ENCODE measurements at places on chromosomes 12 and 14.

- no peak for DNase-seq
Measured at GRCh38 chr14:50364792-50365191, 31.9 kb downstream of the CDKL1 start.

DNA sequence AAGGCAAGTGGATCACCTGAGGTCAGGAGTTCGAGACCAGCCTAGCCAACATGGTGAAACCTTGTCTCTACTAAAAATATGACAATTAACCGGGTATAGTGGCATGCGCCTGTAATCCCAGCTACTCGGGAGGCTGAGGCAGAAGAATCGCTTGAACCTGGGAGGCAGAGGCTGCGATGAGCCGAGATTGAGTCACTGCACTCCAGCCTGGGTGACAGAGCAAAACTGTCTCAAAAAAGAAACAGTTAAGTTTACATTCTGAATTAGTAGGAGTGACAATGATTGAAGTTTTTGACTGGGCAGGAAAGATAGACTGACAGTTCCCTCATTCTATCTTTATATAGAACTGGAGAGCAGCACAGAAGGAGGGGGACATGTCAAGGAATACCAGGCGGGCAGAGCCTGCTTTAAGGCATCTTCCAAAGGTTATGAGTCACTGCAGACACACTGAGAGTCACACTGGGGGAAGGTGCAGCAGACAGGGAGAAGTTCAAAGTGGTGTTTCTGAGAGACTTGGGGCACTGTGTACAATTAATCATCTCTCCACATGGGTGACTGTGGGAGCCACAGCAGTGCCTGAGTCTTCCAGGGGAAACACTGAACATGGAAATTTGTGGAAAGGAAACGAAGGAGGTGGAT is 42.8 kb upstream of the RNASE3 start:
- no peak for DNase-seq

GRCh38 chr12:113912760-113913329 is 53.3 kb downstream of the RBM19 start:
- no peak for DNase-seq

DNA sequence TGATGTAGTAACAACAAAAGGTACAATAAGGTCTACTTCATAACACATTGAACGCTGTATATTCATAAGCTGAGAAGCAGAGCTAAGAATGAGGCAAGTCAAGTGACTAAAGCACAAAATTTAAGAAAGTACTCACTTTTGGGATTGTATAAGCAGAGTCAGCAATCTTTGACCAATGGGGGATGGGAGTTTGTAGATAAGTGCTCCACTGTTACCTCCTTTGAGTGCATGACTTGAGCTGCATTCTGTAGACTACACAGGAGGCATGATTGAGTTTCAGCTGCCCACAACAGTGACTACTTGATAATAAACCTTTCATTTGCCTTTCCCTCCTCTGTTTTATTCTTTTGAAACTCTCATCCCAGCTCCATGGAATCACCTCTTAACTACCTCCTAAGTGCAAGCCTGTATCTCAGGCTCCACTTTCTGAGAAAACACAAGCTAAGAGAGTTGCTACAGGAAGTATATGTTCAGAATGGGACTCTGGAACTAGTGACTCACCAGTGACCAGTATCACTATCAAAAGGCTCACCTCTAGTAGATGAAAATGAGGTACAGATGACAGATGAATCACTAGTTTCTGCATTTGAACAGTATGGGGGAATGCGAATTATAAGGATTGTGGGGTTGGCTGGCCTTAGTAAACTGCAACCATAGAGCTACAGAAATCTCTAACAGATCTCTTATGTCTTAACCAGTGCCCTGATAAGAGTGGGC is 49.2 kb downstream of the SLC35F4 start:
- DNase-seq: no peak

DNA sequence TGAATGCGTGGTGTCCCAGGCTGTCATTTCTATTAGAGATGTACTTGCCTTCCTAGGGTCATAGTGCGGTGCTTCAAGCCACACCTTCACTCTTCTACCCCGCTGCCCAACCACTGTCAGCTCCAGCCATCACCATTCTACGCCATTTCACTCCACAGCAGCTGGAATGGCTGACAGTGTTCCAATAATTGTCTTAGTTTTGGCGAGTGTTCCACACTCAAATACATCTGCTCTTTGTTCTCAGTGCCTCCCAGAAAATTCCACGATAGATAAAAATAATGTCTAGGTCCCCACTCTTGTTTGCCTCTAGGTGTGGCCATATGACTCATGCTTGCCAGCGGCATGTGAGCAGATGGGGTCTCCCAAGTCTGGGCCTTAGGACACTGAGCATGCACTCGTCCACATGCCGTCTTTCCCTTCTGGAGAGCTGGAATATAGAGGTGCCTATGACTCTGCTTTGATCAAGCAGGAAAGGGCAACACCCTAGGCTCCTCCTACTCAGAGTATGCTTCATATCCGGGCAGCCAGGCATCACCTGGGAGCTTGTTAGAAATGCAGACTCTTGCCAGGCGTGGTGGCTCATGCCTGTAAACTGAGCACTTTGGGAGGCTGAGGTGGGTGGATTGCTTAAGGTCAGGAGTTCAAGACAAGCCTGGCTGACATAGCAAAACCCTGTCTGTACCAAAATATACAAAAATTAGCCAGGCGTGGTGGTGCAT is 163.0 kb downstream of the BRMS1L start:
- no peak for DNase-seq

GRCh38 chr14:62118461-62118860 is 356.2 kb downstream of the SNAPC1 start:
- DNase-seq: no peak

GRCh38 chr14:29459969-29460560 is 467.6 kb downstream of the PRKD1 start:
- DNase-seq: no peak

- no peak for DNase-seq
Measured at GRCh38 chr14:98984027-98984718, 287.8 kb downstream of the BCL11B start.

GRCh38 chr12:59115526-59115925 is 195.2 kb upstream of the LRIG3 start:
- DNase-seq: no peak

- no peak for DNase-seq
Measured at GRCh38 chr14:88411039-88411438, 25.6 kb downstream of the SPATA7 start.

GRCh38 chr12:12872139-12872933 is 19.0 kb upstream of the GPRC5A start:
- DNase-seq: no peak

GRCh38 chr12:130013771-130014484 is 110.1 kb upstream of the TMEM132D start:
- DNase-seq: no peak

DNA sequence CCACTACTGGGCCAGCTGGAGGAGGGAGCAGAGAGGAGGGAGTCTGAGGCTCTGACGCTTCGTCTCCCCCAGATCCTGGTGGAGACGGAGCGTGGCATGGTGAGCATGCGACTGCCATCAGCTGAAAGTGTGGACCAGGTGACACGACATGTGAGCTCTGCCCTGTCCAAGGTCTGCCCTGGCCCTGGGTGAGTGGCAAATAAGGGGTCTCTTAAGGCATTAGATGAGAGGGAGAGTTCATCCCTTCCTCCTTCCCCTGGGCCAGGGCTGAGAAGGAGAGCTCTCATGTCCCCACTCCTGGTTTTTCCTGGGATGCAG is 2.5 kb downstream of the CARMIL3 start:
- no peak for DNase-seq

DNA sequence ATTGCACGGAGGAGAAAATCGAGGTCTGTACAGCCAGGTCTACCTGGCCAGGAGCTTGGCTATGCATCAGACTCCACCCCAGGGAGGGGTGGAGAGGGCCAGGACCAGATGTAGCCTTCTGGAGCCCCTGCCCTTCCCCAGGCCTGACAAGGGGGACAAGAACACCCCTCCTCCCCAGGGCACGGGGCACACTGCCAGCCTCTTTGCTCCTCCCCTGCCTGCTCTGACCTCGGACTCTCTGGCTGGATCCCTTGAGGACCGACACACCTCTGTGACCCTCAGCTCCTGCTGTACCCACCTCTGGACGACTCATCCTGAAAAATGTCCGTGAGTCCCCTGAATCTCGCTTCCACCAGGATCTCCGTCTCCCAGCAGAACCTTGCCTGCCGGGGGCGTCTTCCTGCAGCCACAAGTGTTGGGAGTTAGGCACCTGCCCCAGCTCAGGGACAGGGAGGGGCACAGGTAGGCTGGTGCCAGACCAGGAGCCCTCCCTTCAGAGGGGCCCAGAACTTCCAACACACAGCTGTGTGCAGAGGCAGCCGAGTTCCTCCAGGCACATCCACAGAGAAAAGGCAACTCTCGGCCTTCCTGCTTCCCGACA is 21.8 kb downstream of the AHNAK2 start:
- DNase-seq: no peak

GRCh38 chr12:111228916-111229666 is 139.8 kb downstream of the PHETA1 start:
- DNase-seq: no peak

DNA sequence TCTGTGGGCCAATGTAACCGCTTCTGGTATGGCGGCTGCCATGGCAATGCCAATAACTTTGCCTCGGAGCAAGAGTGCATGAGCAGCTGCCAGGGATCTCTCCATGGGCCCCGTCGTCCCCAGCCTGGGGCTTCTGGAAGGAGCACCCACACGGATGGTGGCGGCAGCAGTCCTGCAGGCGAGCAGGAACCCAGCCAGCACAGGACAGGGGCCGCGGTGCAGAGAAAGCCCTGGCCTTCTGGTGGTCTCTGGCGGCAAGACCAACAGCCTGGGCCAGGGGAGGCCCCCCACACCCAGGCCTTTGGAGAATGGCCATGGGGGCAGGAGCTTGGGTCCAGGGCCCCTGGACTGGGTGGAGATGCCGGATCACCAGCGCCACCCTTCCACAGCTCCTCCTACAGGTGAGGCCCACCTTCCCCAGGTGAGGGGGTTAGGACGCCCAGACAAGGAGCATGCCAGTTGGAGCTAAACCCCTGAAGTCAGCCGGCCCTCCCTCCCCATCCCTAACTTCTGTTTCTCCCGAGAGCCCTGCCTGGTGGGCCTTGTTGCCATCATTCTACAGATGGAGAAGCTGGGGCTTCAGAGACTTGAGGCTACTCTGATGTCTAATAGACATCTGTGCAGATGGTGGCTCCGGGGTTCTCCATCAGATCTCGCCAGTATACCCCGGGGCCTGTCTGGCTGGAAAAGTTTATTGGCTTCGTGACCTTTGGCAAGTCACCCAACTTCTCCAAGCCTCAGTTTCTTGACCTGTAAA is 25.3 kb downstream of the PAPLN start:
- no peak for DNase-seq

DNA sequence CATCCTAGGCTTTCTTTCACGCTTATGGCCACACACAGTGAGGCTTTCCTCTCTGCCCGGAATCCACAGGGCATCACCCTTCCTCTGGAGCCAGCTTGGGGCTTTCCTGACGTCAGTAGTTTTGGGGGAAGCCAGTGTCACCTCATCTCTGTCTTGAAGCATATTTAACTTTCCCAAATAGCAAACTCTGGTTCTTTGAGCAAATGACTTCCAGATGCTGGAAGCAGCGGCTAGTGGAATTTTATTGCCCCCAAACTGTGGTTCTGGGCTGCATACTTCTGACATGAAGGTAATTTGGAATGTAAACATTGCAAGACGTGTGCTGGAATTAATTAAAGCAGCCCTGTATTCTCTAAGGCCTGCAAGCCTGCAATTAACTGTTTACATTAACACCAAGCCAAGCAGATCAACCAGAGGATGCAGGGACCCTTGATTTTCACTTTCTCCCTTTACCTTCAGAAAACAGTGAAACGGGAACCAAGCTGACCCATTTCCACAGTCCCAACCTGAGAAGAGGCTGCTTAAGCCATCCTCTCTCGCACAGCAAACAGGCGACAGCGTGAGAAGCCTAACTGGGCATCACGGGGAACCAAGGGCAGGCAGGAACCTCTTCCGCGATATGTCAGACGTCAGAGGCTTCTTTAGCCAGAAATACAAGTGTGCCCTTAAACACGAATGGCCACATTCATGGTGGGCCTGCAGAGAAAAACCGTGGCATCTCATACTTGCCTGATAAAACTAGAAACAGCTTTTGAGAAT is 258.4 kb downstream of the CACNA1C start:
- DNase-seq: no peak

DNA sequence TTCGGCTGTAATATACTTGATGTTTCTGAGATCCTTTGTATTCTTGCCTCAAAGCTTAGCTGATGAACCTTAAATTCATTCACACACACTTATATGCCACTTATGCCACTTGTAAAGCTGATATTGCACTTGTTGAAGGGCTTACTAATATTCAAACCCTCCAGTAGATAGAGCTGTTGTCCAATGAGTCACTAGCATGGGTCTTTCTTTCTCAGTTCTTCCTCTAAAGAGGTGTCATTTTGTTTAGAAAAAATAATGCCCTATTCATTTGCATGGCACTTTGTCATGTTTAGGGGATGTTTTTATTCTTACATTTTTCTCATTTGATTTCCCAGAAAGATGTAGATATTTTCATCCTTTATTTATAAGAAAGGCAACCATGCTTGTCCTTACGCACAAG is 56.4 kb downstream of the MON2 start:
- DNase-seq: no peak

GRCh38 chr12:100185361-100185894 is 15.2 kb upstream of the ACTR6 start:
- DNase-seq: peak; percentile 54

DNA sequence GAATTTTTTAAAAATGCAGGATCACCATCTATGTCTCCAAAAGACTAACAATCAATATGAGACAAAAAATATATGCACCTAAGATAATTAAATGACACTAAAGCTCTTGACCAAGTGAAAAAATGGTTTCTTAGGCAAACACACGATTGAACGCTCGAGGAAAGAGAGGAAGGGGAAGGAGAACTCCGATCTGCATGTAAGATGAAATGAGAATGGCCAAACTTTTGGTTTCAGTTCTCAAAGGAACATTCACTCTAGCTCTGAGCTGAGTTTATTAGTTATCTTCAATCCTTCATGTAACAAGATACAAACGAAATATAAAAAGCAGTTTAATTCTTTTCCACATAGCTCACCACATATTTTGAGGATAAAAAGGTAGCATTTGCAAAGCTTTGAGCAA is 2.8 kb downstream of the DYRK4 start:
- peak; percentile 20 for DNase-seq

DNA sequence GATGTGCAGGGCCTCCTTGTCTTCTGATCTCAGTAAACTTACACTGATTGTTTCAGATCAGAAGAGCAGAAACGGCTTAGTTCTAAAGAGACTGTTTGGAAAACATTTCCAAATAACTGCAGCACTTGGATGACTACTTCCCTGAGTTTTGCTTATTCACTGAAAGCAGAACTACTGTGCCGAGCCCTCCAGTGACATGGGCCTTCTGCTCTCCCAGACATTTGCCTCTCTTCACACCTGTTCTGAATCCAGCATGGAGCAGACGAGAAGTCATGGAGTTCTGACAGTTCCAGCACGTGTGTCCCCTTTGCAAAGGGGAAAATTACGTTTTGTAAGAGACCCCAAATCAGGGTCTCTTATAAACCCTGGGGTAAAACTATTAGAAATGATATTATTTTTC is 31.4 kb downstream of the ETNK1 start:
- DNase-seq: no peak

DNA sequence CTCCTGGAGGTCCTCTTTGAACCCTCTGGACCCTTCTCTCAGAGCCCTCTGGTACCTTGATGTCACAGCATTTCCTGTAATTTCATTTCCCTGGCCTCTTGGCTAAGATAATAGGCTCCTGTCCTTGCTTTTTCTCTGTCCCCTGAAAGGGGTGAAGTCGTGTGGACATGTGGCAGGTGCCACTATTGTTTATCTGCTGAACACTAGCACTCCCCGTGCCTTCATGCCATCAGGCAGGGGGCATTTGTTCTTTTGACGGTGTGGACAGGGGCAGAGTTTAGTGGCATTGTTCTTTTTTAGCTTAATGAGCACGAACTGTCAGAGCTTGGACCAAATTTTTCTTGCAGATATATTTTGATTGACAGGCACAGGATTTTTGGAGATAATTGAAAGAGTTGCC is 166.0 kb downstream of the RGS6 start:
- DNase-seq: no peak

GRCh38 chr12:851913-852312 is 97.6 kb downstream of the RAD52 start:
- no peak for DNase-seq
